ENCODE measurements at places on chromosomes 11 and 22.
A peak's percentile ranks its signal among the peaks of the same experiment; 100 is the strongest.

DNA sequence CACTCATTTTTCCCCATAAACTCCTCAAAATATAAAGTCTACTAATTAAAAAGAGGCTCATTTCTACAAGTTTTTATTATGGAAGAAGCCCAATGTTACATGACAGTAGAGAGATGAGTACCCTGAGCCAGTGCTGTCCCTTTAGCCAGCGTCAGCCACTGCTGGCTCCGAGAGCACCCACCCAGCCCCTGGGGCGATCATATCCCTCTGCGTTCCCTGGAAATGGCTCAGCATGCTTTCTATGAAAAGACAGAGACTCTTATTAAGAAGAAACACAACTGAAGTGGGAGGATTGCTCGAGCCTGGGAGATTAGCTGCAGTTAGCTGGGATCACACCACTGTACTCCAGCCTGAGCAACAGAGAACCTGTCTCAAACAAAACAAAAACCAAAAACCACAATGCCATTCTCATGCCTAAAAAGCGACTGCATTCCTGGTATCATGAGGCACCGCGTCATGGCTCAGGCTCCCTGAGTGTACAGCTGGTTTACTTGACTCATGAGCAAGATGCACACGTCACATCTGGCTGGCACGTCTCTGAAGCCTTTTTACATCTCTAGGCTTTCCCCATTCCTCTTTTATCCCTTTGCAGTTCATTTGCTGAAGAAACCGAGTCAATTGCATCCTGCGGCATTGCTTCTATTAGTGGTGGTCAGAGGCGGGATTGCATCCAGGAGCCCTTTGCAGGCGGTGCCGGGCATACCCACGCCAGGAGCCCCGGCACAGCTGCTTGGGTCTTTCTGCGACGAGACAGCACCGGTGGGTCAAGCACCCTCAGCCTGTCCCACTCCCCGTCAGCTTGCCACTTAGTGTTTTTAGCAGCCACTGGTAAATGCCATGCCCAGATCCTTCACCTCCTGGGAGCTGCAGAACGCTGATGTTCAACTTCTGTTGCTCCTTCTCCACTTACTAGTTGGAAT, 119.9 kb downstream of the CTTN start:
- DNase-seq = no peak

- DNase-seq = no peak
Observed at GRCh38 chr22:35627267-35628041, 10.3 kb upstream of the MB start.

GRCh38 chr11:112881461-112881860, 79.8 kb upstream of the NCAM1 start:
- DNase-seq = peak; percentile 68

GRCh38 chr11:104343578-104343977, 179.6 kb upstream of the PDGFD start:
- no peak for DNase-seq

GRCh38 chr22:32803738-32804435, 2.4 kb downstream of the TIMP3 start:
- no peak for DNase-seq

DNA sequence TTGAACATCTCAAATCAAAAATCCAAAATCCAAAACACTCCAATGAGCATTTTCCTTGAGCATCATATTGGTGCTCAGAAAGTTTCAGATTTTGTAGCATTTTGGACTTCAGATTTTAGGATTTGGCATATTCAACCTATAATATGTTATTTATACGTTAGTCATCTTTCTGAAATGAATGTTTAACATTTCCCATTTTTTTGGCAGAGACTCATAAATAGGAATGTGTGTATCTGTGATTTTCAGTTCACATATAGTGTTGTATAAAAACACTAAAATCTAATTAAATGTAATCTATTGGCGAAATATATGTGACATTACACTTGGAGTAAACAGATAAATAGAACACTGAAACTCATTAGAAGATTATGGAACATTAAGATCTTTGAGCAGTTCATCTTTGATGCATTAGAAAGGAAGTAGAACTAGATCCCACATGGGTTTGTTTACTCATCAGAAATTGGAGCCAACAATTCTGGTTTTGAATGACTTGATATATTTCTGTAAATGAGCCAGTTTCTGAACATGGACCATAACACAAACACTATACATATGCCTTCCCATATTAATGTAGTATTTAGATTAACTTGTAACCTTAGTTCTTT, 153.1 kb downstream of the UVRAG start:
- no peak for DNase-seq

DNA sequence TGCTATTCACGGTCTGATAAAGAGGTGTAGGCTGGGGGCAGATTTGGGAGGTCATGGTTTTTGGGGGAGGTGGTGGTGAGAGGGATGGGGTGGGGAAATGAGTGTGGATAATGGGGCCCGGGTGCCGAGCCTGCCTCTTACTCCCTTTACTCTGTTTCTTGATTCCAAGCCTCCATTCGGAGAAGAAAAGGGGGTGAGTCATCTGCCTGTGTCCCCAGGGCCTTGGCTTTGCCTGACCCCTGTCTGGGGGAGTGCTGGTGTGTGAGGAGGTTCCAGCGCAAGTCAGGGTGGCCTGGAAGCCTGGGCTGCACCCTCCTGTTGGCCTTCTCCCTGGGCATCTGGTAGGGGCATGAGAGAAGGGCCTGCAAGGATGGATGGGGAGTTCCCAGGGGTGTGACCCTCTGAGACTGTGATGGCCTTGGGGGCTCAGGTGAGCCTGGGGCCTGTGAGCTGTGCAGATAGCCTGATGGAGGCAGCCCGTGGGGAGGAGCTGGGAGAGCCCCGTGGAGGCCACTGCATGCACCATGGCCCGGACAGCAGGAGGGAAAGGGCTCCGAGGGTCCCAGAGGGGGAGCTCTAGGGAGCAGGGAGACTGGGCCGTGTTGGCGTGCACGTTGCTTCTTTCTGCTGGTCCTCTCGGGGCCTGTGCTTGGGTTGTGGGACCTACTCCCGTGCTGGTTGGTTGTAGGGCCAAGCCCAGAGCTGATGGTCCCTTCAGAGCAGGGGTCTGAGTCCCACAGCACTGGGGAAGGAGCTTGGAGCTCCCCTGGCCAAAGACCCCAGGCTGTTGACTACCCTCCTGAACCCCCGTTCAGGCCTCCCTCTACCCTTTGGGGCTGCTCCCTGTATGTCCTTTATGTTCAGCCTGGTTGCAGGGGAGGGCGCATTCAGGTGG, 26.3 kb upstream of the ACR start:
- no peak for DNase-seq
